Activated CD4-positive, alpha-beta memory T cell treated with anti-CD3 and anti-CD28 coated beads for 36 hours (primary cell): ENCODE measurements at places on chromosomes 1 and 21.

GRCh38 chr1:240712014-240712731 is 100.2 kb upstream of the GREM2 start:
- no peaks in the 10 kb centered on the region for H3K36me3 ChIP-seq
- H3K27me3 ChIP-seq: peaks cover 1% of the 10 kb centered on the region
- no peak overlapping the region for H3K4me3 ChIP-seq
- DNase-seq: no peak
- H3K4me1 ChIP-seq: no peaks in the 10 kb centered on the region

- H3K4me1 ChIP-seq: peaks cover 12% of the 10 kb centered on the region
- DNase-seq: peak; percentile 11
- no peak overlapping the region for H3K4me3 ChIP-seq
- H3K27me3 ChIP-seq: no peaks in the 10 kb centered on the region
- no peak overlapping the region for H3K27ac ChIP-seq
- H3K36me3 ChIP-seq: no peaks in the 10 kb centered on the region
Observed at GRCh38 chr1:231214918-231215680, 25.9 kb upstream of the GNPAT start.

- H3K27ac ChIP-seq: no peak overlapping the region
- H3K36me3 ChIP-seq: peaks cover 1% of the 10 kb centered on the region
- peak; percentile 60 for DNase-seq
- peaks cover 12% of the 10 kb centered on the region for H3K4me1 ChIP-seq
- no peaks in the 10 kb centered on the region for H3K27me3 ChIP-seq
Observed at GRCh38 chr1:200733907-200734306, 4.8 kb upstream of the CAMSAP2 start.

GRCh38 chr1:239321877-239322276 is 64.5 kb upstream of the CHRM3 start:
- H3K36me3 ChIP-seq: no peaks in the 10 kb centered on the region
- DNase-seq: no peak
- peaks cover 5% of the 10 kb centered on the region for H3K27me3 ChIP-seq
- H3K4me3 ChIP-seq: no peak overlapping the region

- no peak overlapping the region for H3K27ac ChIP-seq
- DNase-seq: no peak
- peaks cover 29% of the 10 kb centered on the region for H3K36me3 ChIP-seq
- H3K4me3 ChIP-seq: no peak overlapping the region
- peaks cover 8% of the 10 kb centered on the region for H3K4me1 ChIP-seq
Observed at GRCh38 chr1:174898102-174898797, 101.5 kb upstream of the CACYBP start.

GRCh38 chr1:35894183-35894582 is 11.2 kb downstream of the AGO1 start:
- no peak overlapping the region for H3K4me3 ChIP-seq
- H3K36me3 ChIP-seq: peaks cover 24% of the 10 kb centered on the region
- no peak overlapping the region for H3K27ac ChIP-seq
- no peaks in the 10 kb centered on the region for H3K4me1 ChIP-seq
- H3K27me3 ChIP-seq: no peaks in the 10 kb centered on the region
- no peak for DNase-seq

DNA sequence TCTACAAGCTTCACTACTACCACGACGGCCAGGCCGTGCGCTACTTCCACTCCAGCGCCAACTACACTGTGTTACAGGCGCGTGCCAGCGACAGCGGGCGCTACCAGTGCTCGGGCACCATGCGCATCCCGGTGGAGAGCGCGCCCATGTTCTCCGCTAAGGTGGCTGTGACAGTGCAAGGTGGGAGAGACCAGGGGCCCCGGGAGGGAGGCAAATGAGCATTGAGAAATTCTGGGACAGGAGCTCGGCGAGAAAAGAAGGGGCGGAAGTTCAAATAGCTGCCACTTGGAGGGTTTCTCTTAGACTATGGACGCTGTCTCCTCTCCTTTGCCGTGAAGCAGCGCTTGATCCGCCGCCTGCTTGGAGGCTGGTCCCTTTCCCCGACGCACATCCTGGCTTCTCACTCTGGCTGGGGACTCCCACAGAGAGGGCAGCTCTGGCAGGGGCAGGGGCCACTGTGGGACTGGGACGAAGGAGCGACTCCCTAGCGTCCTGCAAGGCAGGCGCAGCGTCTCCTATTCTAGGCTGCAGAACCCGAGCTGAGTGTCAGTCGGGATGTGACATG is 4.6 kb downstream of the FCRLB start:
- no peaks in the 10 kb centered on the region for H3K36me3 ChIP-seq
- peak overlapping the region; percentile 26 for H3K27ac ChIP-seq
- H3K4me1 ChIP-seq: peaks cover 50% of the 10 kb centered on the region
- peaks cover 26% of the 10 kb centered on the region for H3K27me3 ChIP-seq

DNA sequence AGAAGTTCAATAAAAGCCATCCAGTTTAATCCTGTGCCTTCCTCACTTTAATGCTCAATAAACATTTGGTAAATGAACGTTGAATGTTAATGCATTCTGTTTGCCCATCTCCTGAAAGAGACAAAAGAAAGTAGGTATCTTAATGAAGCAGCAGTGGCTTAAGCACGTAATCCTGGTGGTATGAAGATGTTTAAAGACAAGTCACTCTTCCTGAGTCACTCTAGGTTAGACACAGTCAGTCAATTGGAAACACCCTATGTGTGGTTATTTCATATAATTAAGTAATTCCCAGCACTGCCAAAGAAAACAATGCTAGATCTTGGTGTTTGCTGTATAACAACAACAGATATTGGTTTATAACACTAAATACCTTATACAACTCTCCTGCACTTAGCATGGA is 334.0 kb upstream of the FMN2 start:
- no peak for DNase-seq
- no peaks in the 10 kb centered on the region for H3K4me1 ChIP-seq
- no peaks in the 10 kb centered on the region for H3K27me3 ChIP-seq
- no peak overlapping the region for H3K27ac ChIP-seq
- no peak overlapping the region for H3K4me3 ChIP-seq
- no peaks in the 10 kb centered on the region for H3K36me3 ChIP-seq

DNA sequence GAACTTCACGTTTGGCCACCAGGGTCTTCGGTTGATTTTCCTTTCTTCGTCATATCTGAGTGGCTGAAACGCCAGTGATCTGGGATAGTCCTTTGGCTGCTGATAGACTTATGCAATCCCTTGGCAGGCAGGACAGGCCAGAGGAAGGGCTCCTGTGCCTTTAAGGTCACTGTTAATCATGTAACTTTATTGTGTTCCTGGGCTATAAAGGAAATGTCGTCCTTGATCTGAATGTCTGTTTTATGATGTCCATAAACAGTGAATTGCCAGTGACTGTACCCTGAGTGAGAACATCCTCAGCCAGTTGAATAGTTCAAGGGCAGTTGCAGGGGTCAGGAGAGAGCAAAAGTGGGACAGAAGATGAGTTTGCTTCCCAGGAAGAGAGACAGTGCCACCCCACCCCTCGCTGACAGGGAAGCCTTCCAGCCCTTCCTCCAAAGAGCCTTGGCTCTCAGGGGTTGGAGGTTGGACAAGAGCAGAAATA is 68.0 kb downstream of the PDE9A start:
- H3K27ac ChIP-seq: no peak overlapping the region
- no peak overlapping the region for H3K4me3 ChIP-seq
- DNase-seq: no peak
- H3K36me3 ChIP-seq: no peaks in the 10 kb centered on the region

DNA sequence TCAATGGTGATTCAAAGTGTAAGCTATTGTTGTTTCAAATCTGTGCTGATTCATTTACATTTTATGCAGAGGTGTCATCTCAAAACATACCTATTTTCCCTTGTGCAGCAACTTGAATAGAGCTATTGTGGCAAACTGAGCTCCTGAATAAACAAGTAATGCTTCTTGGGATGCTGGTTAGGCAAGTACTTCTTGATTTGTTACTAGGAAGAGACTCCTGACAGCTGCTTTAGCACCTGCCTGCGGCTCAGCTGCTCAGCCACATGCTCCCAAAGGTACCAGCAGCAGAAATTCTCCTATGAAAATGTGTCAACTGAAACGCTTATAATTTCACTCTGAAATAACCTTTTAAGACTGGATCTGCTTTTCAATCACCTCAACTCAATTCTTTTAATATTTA is 352.3 kb downstream of the RYR2 start:
- no peak for DNase-seq
- H3K27me3 ChIP-seq: peaks cover 5% of the 10 kb centered on the region
- no peaks in the 10 kb centered on the region for H3K4me1 ChIP-seq
- no peaks in the 10 kb centered on the region for H3K36me3 ChIP-seq
- no peak overlapping the region for H3K4me3 ChIP-seq
- no peak overlapping the region for H3K27ac ChIP-seq

DNA sequence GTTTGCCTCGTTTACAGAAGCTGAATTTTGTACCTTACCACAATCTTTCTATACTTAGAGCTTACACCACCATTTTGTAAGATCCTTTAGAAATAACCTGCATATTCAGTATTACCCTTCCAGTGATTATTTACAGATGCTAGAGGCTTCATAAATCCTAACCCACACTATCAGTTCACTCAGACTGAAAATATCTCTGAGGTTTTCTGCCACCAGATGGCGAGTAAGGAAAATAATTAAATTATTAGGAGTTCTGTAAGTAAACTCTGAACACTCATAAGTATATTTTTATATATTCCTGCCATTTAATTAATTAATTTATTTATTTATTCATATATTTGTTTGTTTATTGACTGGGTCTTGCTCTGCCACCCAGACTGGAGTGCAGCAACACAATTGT is 1635.2 kb downstream of the PLA2G4A start:
- DNase-seq: no peak
- H3K27me3 ChIP-seq: no peaks in the 10 kb centered on the region
- no peaks in the 10 kb centered on the region for H3K36me3 ChIP-seq
- H3K27ac ChIP-seq: no peak overlapping the region
- no peaks in the 10 kb centered on the region for H3K4me1 ChIP-seq

DNA sequence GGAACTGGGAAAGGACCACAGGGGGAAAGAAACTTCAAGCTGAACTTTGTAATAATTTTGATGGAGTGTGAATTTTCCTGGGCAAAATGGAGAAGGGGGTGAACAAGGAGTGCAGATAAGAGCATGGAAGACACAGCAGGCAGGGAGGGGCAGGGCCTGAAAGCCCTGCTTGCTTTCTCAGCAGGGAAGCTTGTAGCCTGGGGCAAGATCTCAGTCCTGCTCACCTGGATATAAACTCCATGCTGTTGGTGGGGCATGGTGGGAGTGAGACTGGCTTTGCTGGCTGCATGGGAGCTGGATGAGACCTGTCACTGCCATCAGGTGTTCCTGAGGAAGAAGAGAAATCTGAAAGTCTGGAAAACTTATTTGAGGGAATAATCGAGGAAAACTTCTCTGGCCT is 58.7 kb upstream of the RC3H1 start:
- H3K27me3 ChIP-seq: no peaks in the 10 kb centered on the region
- H3K4me1 ChIP-seq: no peaks in the 10 kb centered on the region
- DNase-seq: no peak
- no peak overlapping the region for H3K4me3 ChIP-seq

DNA sequence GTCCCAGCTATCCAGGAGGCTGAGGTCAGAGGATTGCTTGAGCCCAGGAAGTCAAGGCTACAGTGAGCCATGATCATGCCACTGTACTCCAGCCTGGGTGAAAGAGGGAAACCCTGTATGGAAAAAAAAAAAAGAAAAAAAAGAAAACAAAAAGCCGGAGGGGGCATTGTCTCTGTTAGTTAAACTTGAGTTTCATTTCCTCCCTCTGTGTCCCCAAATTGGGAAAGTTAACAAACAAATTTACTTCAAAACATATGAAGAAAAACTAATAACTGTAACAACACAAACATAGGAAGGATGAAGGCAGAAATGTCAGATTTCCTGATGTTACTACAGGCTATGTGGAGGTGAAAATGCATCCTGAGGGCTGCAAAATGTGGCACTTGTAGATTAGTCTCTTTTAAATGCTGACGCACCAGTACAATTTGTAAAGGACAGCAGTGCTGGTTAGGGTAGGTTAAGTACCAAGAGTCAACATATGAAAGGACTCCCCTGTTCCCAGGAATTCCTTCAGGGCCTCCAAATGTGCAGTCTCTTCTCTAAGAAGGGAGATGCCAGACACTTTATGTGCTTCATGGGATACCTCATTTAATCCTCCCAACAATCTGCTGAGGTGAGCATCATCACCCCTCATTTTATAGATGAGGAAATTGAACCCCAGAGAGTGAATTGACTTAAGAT is 52.9 kb downstream of the DEGS1 start:
- H3K4me1 ChIP-seq: no peaks in the 10 kb centered on the region
- no peak overlapping the region for H3K4me3 ChIP-seq
- no peak for DNase-seq
- no peak overlapping the region for H3K27ac ChIP-seq
- H3K27me3 ChIP-seq: no peaks in the 10 kb centered on the region

DNA sequence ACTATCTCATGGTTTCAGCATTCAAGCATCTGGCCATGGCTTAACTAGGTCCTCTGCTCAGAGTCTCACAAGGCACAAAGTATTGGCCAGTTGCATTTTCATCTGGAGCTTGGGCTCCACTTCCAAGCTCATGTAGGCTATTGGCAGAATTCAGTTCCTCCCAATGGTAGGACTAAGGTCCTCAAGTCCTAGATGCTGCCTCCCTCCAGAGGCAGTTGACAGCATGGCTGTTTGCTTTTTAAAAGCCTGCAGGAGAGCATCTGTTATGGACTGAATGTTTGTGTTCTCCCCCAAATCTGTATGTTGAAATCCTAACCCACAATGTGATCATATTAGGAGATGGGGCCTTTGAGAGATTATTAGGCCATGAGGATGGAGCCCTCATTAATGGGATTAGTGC is 38.0 kb upstream of the HLX start:
- H3K27me3 ChIP-seq: peaks cover 4% of the 10 kb centered on the region
- H3K4me3 ChIP-seq: no peak overlapping the region
- no peak overlapping the region for H3K27ac ChIP-seq
- H3K36me3 ChIP-seq: no peaks in the 10 kb centered on the region
- no peak for DNase-seq

DNA sequence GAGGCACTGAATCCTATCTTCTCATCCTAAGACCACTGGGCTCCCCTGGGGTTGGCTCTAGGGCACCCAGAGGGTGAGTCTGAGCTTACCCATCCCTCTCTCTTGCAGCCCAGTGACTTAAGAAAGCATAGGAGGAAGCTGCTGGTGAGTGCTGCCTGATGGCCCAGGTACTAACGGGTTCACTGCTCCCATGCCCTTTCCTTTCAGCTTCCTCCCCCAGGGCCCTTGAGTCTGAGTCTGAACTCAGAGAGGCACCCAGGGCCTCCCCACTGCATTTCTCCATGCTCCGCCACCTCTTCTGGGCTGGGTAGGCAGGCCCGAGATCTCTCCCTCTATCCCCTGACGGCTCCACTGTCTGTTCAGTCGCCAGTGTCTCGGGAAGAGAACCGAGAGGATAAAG is 29.7 kb downstream of the PPFIA4 start:
- DNase-seq: no peak
- no peaks in the 10 kb centered on the region for H3K4me1 ChIP-seq
- H3K27ac ChIP-seq: no peak overlapping the region
- peaks cover 5% of the 10 kb centered on the region for H3K27me3 ChIP-seq
- H3K4me3 ChIP-seq: no peak overlapping the region

DNA sequence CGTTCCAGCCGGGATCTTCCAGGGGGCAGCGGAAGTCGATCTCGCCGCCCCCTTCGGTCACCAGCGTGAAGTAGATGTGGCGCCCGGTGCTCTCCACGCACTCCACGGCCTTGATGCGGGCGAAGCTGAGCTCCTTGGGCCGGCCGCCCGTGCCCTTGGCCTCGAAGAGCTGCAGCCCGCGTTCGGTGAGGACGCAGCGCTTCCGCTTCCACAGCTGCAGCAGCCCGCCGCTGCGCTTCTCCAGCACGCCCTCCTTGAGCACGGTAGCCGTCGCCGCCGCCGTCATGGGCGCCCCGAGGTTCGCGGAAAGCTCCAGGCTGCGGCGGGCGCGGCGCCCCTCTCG is 516 bp downstream of the PHLDA3 start:
- H3K4me1 ChIP-seq: peaks cover 6% of the 10 kb centered on the region
- H3K4me3 ChIP-seq: peak overlapping the region; percentile 64
- DNase-seq: peak; percentile 28
- H3K27ac ChIP-seq: no peak overlapping the region
